Aorta (tissue), 5 donors: ENCODE measurements at places on chromosomes 13 and 19. TPM values are rescaled to one million over a fixed set of nuclear protein-coding genes. Genes with fewer than 3 reads are reported as not detected.
A peak's percentile ranks its signal among the peaks of the same experiment; 100 is the strongest.

The JSRP1 gene
- total RNA-seq = not detected

DNA sequence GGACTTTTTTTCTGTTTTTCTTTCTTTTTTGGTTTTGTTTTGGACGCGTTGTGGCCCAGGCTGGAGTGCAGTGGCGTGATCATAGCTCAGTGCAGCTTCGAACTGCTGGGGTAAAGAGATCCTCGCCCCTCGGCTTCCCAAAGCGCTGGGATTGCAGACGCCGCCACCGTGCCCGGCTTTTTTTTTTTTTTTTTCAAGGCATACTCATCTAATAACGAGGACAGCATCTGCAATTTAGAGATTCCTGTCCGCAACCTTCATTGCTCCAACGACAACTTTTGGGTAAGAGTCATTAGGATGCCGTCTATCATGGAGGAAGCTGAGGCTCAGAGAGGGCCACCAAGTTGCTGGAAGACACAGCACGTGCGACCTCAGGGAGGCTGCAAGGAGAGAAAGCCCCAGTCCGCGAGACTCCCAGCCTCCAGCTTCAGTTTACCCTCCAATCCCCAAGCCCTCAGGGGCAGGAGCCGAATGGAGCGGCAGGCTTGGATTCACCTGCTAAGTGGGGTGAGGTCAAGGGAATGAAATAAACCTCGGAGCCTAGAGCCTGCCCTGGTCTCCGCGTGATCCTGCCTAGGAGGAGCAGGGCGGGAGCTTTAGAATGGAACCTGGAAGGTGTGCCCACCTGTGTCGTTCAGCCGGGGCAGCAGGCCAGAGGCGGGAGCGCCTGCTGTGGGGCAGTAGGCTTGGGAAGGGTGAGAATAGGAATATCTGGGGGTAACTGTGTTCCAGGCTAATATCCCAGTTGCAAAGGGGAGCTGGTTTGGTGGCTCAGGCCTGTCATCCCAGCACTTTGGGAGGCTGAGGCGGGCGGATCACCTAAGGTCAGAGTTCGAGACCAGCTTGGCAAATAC is 676 bp upstream of the POLRMT start:
- DNase-seq = no peak
- H3K27ac ChIP-seq = no peak overlapping the region
- H3K4me3 ChIP-seq = peak overlapping the region; percentile 32
- H3K36me3 ChIP-seq = no peaks in the 10 kb centered on the region
- no peaks in the 10 kb centered on the region for H3K4me1 ChIP-seq

- H3K4me3 ChIP-seq = no peak overlapping the region
- peaks cover 1% of the 10 kb centered on the region for H3K36me3 ChIP-seq
- DNase-seq = no peak
- H3K27me3 ChIP-seq = no peaks in the 10 kb centered on the region
- no peak overlapping the region for H3K27ac ChIP-seq
These were observed 52.0 kb downstream of the SLC7A1 start for GRCh38 chr13:29543230-29544215.

- H3K4me3 ChIP-seq = peak overlapping the region; percentile 89
- H3K27ac ChIP-seq = peak overlapping the region; percentile 56
- H3K4me1 ChIP-seq = no peaks in the 10 kb centered on the region
- no peaks in the 10 kb centered on the region for H3K36me3 ChIP-seq
- peak; percentile 83 for DNase-seq
- H3K27me3 ChIP-seq = no peaks in the 10 kb centered on the region
These were observed 622 bp downstream of the DNM2 start for GRCh38 chr19:10718205-10719196.

The ASPDH gene
- total RNA-seq = not detected

- H3K27me3 ChIP-seq = no peaks in the 10 kb centered on the region
- no peak overlapping the region for H3K4me3 ChIP-seq
- H3K4me1 ChIP-seq = no peaks in the 10 kb centered on the region
These were observed 1.1 kb downstream of the ARL11 start for GRCh38 chr13:49629196-49629938.

DNA sequence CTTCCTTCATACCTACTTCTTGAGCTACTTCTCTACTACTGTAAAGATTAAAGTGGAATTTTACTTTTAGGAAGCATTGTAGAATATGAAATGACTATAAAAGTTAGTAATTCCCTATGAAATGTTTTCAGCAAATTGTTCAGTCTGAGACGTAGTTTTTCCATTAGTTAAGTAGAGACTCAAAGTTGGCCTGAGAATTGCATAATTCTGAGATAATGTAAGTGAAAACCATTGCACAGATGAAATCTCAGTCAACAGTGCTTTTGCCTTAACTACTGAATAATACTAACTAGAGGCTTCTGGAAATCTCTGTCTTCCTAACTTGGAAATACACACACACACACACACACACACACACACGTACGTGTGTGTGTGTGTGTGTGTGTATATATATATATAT is 125.9 kb downstream of the FGF14 start:
- peaks cover 2% of the 10 kb centered on the region for H3K4me1 ChIP-seq
- DNase-seq = no peak
- no peaks in the 10 kb centered on the region for H3K27me3 ChIP-seq
- no peak overlapping the region for H3K27ac ChIP-seq

- H3K4me1 ChIP-seq = no peaks in the 10 kb centered on the region
- DNase-seq = no peak
- H3K36me3 ChIP-seq = peaks cover 3% of the 10 kb centered on the region
- H3K27ac ChIP-seq = no peak overlapping the region
- no peaks in the 10 kb centered on the region for H3K27me3 ChIP-seq
These were observed 13.4 kb upstream of the EEF1AKMT1 start for GRCh38 chr13:20787180-20787579.

- H3K4me3 ChIP-seq = no peak overlapping the region
- H3K36me3 ChIP-seq = no peaks in the 10 kb centered on the region
- H3K27me3 ChIP-seq = no peaks in the 10 kb centered on the region
- DNase-seq = no peak
These were observed 470.7 kb downstream of the ZNF536 start for GRCh38 chr19:30842926-30843325.

The ZNF90 gene
- 2.4 TPM for total RNA-seq

DNA sequence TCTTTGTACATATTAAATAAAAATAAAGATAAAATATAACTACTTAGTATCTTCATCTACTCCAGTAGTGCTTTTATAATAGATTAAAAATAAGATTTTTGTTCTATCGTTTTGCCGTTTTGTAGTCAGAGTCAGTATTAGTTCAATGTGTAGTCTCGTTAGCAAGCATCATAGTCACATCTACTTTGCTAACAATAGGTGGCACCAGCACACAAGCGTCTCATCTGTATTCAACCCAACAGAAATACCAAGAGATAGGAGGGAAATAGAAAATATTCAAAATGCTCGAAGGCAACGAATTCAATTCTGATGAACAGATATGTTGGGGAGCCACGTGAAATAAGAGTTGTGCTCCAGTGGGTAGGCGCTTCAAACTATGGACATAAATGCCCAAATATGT is 21.4 kb upstream of the MICU2 start:
- H3K4me3 ChIP-seq = no peak overlapping the region
- no peaks in the 10 kb centered on the region for H3K27me3 ChIP-seq
- no peaks in the 10 kb centered on the region for H3K4me1 ChIP-seq
- no peak for DNase-seq
- no peak overlapping the region for H3K27ac ChIP-seq
- H3K36me3 ChIP-seq = no peaks in the 10 kb centered on the region

DNA sequence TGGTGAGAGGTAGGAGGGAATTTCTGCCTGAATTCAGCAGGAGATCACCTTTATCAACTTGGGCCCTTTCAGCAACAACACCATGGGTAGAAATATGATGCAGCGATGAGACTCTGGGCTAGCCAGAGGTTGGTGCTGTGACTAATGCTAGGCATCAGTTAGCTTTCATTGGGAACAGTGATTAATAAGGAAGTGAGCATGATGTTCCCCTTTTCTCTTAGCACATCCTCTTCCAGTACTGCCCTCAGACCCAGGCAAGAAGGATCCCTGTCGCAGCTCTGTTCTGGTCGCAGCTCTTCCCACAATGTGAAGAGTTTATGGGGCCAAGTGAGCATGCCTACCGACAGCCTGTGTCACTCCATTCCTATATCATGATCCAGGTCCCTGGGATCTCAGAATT is 100.5 kb downstream of the FLT1 start:
- H3K4me1 ChIP-seq = no peaks in the 10 kb centered on the region
- H3K4me3 ChIP-seq = no peak overlapping the region
- no peak overlapping the region for H3K27ac ChIP-seq
- H3K36me3 ChIP-seq = no peaks in the 10 kb centered on the region
- DNase-seq = no peak
- no peaks in the 10 kb centered on the region for H3K27me3 ChIP-seq

DNA sequence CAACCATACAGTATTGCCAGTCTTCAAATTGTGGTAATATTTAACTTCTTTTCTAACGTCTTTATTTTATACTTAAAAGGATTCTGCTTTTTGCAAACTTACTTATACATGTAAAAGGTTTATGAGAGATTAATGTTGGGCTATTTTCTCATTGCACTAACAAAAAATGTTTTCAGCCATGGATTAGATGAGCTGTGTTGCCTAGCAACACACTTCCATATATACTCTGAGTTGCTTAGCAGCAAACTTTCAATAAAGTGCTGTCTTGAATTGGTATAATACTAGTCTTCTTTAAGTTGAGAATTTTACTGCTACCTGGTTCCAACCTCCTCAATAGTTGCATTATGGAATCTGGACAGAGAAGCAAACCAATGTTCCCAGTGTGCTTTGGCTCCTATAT is 777.4 kb upstream of the PCDH9 start:
- no peak for DNase-seq
- H3K4me1 ChIP-seq = no peaks in the 10 kb centered on the region
- H3K4me3 ChIP-seq = no peak overlapping the region
- no peaks in the 10 kb centered on the region for H3K27me3 ChIP-seq
- H3K36me3 ChIP-seq = no peaks in the 10 kb centered on the region

DNA sequence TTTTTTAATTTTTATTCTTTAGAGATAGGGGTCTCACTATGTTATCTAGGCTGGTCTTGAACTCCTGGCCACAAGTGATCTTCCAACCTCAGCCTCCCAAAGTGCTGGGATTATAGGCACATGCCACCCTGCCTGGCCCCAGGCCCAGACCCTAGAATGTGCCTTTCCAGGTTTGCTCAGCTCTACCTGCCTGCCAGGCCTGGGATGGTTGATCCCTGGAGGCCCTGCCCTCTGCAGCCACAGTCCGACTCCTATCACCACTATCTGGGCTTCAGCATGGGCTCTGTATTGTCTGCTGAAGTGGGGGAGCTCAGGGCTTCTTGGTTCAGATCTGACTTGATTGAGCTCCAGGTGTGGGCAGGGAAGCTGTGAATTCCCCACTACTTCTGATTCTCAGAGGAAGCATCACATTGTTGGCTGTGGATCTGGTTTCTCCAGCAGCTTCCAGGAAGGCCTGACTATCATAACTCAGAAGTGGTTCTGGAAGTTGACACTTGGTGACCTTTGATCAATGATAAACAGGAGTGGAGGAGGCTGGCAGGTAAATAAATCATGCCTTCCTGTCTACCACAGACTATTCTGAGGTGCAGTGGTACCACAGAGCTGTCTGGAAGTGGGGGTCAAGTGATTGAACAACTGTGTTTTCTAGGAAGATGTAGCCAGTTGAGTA is 71.9 kb downstream of the OLFM4 start:
- no peak overlapping the region for H3K27ac ChIP-seq
- no peak for DNase-seq
- no peaks in the 10 kb centered on the region for H3K4me1 ChIP-seq
- H3K36me3 ChIP-seq = no peaks in the 10 kb centered on the region
- H3K4me3 ChIP-seq = no peak overlapping the region
- H3K27me3 ChIP-seq = peaks cover 1% of the 10 kb centered on the region

The ATXN8OS gene
- total RNA-seq = not detected
